ENCODE measurements at places on chromosomes 7 and 10. TPM values are rescaled to one million over a fixed set of nuclear protein-coding genes. Genes with fewer than 3 reads are reported as not detected.

The PKD1L1 gene
- not detected for total RNA-seq

The GIMAP1 gene
- not detected for total RNA-seq

The AGMO gene
- not detected for total RNA-seq

The DHTKD1 gene
- 17.3 TPM for total RNA-seq

The ATOH7 gene
- total RNA-seq: not detected

The LRRC61 gene
- 8.4 TPM for total RNA-seq

The PRPS1L1 gene
- not detected for total RNA-seq

The CNPY1 gene
- not detected for total RNA-seq

Data from MCF 10A (cell line).